ENCODE measurements at places on chromosomes 2 and 18.

DNA sequence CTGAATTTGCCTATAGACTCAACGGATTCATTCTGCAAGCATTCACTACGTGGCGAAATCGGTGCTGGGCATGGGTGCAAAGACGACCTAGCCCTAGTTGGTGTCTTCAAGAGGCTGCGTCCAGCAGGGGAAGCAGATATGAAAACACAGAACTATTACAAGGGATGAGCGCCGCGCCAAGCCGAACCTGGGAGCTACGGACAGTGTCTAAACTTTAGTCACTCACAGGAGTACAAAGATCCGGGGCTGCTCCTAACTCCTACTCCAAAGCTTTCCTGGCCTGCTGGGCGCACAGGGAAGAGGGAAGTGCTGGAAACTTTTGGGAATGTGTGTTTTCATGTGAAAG, 732 bp upstream of the ANXA4 start:
- DNase-seq: no peak

- DNase-seq: no peak
Observed at GRCh38 chr18:33652635-33653034, 74.6 kb downstream of the ASXL3 start.

DNA sequence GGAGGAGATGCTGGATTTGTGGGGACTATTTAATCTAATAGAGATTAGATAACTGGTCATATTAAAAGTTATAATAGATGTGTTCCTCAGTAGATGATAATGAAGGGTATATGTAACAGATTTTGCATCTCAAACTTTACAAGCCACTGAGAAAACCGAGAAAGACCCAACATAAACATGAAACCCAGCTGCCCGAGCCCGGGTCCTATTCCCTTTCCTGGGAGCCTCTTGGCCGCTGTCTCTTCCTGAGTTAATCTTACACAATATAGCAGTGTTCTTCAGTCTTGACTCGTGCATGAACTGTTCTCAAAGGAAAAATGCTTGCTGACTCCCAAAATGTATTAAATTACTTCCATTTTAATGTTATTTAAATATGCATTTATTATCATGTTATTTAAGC, 94.5 kb downstream of the COPS8 start:
- DNase-seq: no peak

DNA sequence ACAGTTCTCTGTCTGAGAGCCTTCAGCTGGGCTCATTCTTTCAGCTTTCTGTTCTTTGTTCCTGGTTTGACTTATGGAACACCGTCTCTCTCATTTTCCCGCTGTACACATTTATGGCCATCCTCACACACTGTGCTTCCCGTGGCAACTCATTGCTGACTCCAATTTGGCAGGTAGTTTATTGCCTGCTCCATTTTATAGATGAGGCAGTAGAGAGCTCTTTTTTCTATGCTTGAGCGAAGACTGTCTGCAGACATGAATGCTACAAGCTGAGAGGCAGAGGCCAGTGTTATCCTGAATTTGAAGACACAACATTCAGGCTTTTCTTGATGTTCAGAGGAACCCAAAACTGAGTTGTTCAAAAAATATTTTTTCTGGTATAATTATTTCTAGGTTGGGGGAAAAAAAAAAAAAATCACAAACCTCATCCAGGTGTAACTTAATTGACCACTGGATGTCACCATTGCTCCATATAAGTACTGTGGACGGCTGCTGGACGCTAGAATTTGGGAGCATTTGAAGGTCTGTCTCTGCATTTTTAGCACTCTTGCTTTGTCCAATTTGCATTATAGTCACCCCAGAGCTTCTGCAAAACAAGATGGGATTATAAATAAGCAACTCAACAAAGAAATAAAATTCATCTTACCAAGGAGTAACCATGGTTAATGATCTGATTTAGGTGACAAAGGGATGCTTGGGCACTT, 83.5 kb downstream of the HRH4 start:
- DNase-seq: no peak

- DNase-seq: peak; percentile 76
Observed at GRCh38 chr2:20822535-20823490, at the start of gene LDAH. Gene LDAH, minus strand, starts transcription at chr2:20823101. Its CDS starts 21,638 bp downstream, at chr2:20801463.

GRCh38 chr2:232884549-232885263, 14.6 kb downstream of the SNORC start:
- no peak for DNase-seq

- no peak for DNase-seq
Observed at GRCh38 chr18:23131693-23132319, 3.5 kb upstream of the CABLES1 start.

DNA sequence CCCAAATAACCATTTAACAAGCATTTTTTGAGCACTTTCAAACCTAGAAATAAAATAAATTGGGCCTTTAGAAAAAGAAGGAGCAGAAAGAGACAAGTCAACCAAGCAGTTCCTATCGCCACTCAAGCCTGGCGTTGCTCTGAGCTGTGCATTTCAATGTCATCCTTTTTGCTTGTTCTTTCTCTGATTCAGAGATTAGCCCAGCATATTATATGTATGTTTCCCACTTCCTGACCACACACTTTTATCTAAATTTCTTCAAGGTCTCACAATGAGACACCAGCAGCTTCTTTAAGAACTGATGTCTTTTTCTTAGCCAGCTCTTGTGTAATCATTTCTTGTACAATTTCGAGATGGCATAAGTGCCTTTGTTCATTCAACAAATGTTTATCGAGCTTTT, 344.5 kb upstream of the ID2 start:
- no peak for DNase-seq

GRCh38 chr2:68466778-68467076, 367 bp downstream of the FBXO48 start:
- no peak for DNase-seq

DNA sequence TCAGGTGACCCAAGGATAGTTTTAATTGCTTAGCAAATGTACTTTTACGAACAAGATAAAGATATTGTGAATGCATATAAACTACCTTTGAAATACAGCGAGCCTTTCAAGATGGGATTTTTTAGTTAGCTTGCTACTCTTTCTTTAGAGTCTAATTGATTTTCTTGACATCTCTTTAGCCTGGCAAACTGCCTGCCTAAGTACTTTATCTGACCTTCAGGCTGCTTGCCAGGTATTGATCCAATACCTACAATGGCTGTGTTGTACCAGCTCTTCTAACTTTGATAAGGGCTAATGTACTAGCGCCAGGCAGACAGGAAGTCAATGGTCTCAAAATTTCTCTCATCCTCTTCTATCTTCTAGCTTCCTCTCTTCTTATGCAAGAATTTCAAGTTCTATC, 414.4 kb upstream of the ACVR2A start:
- no peak for DNase-seq

DNA sequence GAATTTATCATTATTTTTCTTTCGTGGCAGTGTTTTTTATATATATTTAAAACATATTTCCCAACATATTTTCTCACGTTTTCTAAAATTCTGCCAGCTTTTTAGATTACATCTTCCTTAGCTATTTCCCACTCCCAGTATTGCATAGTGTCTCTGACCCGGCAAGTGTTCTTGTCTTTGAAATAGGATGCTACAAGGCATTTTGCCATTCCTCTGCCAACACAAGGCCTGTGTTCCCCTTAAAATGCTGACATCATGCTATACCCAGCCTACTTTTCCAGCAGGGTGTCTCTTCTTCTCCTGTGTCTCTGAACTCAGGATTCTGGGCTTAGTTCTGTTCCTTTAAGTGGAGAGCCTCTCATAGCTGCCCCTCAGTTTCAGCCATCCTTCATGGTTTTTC, 115.2 kb downstream of the DIS3L2 start:
- no peak for DNase-seq

- DNase-seq: no peak
Observed at GRCh38 chr2:178225006-178225805, 30.9 kb downstream of the OSBPL6 start.

- no peak for DNase-seq
Observed at GRCh38 chr2:141620372-141620771, 510.4 kb downstream of the LRP1B start.

DNA sequence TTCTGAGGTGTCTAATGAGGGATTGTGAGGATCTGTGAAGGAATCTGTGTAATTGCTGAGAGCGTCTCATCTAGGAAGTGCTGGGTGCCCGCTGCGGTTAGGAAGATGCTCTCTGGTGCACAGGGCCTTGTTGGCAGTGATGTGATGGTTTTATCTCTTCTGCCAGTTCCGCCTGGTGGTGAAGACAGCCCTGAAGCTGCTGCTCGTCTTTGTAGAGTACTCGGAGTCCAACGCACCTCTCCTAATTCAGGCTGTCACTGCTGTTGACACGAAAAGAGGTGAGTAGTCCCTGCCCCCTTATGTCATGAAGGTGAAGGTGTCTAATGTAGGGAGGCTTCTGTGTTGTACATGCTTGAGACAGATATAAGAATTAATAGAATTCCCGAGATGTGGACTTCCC, 234.2 kb downstream of the TPGS2 start:
- DNase-seq: no peak

GRCh38 chr18:8758466-8758865, 53.1 kb downstream of the MTCL1 start:
- no peak for DNase-seq

DNA sequence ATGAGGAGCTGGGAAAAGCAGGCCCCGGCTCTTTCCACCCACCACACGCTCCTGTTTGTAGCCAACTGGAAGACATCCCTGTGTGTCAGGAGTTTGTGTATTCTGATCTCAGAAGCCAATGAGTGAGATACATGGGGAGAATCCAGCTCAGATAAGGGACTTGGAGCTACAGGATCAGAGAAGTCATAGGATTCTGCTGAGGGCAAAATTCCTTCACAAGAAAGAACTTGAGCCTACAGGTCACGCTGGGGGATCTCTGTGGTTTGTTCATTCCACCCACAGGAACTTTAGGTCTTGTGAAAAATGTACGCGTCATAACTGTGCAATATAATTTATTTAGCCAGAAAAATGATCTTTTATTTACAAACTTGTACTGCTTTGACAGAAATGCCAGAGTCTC, 80.1 kb upstream of the SMIM21 start:
- DNase-seq: no peak
